Mesenchymal stem cell (in vitro differentiated cells and primary cell): ENCODE measurements at places on chromosomes 16 and 17.

- no peak for DNase-seq
Measured at GRCh38 chr17:11278186-11278991, 37.4 kb downstream of the SHISA6 start.

- no peak for DNase-seq
Measured at GRCh38 chr17:73282629-73283028, 20.9 kb upstream of the CPSF4L start.

DNA sequence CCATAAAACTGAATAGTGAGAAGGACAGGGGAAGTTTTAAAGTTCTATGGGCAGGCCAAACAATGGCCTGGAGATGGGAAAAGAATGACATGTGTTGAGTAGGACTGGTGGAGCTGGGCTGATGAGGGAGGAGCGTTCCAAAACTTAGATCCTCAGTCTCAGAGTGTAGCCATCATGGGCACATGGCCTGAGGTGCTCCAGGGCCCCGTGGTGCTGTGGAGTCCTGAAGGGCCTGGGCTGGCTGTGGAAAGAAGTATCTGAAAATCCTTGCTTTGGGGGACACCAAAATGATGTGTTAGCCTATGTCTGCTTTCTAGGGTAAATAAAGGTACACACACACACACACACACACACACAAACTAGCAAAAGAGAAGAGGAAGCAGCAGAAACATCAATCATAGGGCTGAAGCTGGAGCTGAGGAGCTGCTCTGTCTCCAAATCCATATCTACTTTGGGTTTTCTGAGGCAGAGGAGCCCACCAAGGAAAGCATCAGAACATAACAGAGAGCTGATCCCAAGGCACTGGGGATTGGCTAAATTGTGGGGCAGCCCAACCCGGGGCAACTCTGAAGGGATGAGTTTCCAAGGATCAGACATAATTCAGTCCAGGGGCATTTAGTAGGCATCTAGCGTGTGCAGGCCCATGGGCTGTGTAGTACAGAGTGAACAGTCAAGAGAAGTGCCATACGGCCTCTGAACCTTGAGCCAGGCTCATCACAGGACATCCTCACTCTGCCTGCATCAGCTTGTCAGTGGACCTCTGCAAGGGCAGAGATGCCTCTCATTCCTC, 85.2 kb downstream of the C16orf78 start:
- DNase-seq: no peak

GRCh38 chr16:85027349-85027957, at the start of gene KIAA0513:
KIAA0513 (plus strand) TSS chr16:85027795; CDS start chr16:85067072, 39,277 bp downstream.
- peak; percentile 93 for DNase-seq

DNA sequence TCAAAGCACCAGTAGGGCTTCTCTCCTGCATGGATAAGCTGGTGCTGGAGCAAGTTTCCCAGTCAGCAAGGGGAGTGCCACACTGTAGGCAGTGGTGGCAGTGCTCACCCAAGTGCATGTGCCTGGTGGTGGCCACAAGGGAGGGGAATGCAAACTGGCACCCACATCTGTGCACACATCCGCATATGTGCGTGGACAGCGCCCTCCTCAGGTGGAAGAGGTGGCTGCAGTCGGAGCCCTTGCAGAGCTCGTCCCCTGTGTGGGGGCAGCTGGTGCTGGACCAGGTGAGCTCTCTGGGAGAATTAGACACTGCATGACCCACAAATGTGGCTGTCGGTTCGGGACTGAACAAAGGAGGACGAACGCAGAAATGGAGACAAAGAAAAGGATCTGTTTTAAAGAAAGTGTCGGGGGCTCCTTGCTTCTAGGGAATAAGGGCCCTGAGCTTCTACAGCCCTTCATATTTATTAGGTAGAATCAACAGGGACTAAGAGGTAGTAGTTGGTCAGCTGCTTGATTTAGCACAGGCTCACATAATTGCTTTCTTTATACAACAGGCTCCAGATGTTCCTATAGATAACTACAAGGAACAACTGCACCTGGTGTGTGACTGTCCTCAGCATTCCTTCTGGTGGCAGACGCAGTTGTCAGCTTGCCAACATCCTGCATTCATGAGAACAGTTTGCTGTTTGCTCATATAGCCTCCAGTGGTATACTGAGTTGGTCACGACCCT, 5.3 kb upstream of the ZNF689 start:
- DNase-seq: peak; percentile 32
